ENCODE measurements at places on chromosomes 7 and 10.

- H3K4me1 ChIP-seq: no peaks in the 10 kb centered on the region
- H3K36me3 ChIP-seq: no peaks in the 10 kb centered on the region
- DNase-seq: no peak
- no peaks in the 10 kb centered on the region for H3K27me3 ChIP-seq
Observed at GRCh38 chr7:78562191-78562590, 763.6 kb downstream of the PHTF2 start.

DNA sequence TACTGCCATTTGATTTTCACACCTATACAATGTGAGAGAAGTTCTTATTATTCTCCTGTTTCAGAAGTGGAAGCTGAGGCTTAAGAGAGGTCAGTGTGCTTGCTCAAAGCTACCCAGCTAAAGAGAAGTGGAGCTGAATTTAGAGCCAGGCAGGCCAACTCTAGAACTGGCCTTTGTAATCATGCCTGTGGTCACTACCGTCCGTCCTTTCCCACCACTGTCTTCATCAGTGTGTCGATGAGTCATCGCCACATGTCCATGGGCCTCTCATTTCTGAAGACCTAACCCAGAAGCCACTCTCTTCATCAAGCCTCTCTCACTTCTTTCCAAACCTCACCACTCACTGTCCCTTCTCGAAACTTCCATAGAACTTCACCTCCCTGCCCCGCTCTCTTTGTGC lies 237.8 kb downstream of the KIAA1217 start:
- DNase-seq: no peak
- H3K4me3 ChIP-seq: no peak overlapping the region
- H3K4me1 ChIP-seq: peaks cover 38% of the 10 kb centered on the region
- H3K36me3 ChIP-seq: no peaks in the 10 kb centered on the region

GRCh38 chr7:91034459-91035368 lies 229.5 kb upstream of the FZD1 start:
- no peak overlapping the region for H3K27ac ChIP-seq
- DNase-seq: no peak
- no peaks in the 10 kb centered on the region for H3K27me3 ChIP-seq

- H3K4me1 ChIP-seq: peaks cover 44% of the 10 kb centered on the region
- H3K27ac ChIP-seq: no peak overlapping the region
- H3K27me3 ChIP-seq: no peaks in the 10 kb centered on the region
Observed at GRCh38 chr7:39644170-39644569, 20.8 kb downstream of the RALA start.

GRCh38 chr10:49748006-49748405 lies 14.1 kb downstream of the OGDHL start:
- peaks cover 3% of the 10 kb centered on the region for H3K27me3 ChIP-seq
- H3K27ac ChIP-seq: no peak overlapping the region
- H3K36me3 ChIP-seq: no peaks in the 10 kb centered on the region
- H3K4me3 ChIP-seq: no peak overlapping the region

- peaks cover 36% of the 10 kb centered on the region for H3K27me3 ChIP-seq
- no peak overlapping the region for H3K27ac ChIP-seq
- no peaks in the 10 kb centered on the region for H3K4me1 ChIP-seq
- H3K36me3 ChIP-seq: no peaks in the 10 kb centered on the region
- DNase-seq: no peak
Observed at GRCh38 chr7:117478836-117479224, 995 bp upstream of the CFTR start.

DNA sequence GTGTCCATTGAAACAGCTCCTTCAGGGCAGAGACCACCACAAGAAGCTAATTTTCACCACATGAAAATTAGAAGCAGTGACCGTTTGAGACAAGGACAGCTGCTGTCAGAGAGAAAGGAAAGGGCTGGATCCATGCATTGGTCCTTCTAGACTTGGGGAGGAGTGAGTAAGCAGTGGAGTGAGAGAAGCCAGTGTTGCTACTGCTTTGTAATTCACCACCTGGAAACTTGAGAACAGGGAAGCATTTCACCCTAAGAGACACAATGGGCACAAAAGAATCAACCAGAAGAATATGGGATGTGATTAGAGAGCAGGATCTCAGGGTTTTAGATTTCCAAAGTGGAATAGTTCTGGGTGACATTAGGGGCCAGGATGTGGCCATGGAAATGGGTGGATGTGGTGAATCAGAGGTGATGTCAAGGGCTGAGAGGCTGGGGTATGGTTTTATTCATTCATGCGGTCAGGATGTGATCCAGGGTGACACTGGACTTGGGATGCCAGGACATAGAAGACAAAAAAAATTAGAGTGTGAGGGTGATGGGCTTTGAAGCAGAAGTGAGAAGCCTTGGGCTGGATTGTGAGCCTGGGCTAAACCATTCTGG lies 61.6 kb downstream of the DENND11 start:
- H3K4me3 ChIP-seq: no peak overlapping the region
- no peak for DNase-seq
- peak overlapping the region; percentile 35 for H3K27ac ChIP-seq
- H3K27me3 ChIP-seq: no peaks in the 10 kb centered on the region
- H3K4me1 ChIP-seq: peaks cover 10% of the 10 kb centered on the region

- no peak for DNase-seq
- H3K4me1 ChIP-seq: peaks cover 4% of the 10 kb centered on the region
- H3K27me3 ChIP-seq: peaks cover 33% of the 10 kb centered on the region
- no peak overlapping the region for H3K4me3 ChIP-seq
- H3K36me3 ChIP-seq: peaks cover 2% of the 10 kb centered on the region
- H3K27ac ChIP-seq: no peak overlapping the region
Observed at GRCh38 chr10:10977978-10978377, 39.7 kb upstream of the CELF2 start.

- peak overlapping the region; percentile 20 for H3K27ac ChIP-seq
- DNase-seq: peak; percentile 31
- no peaks in the 10 kb centered on the region for H3K36me3 ChIP-seq
- peaks cover 10% of the 10 kb centered on the region for H3K4me1 ChIP-seq
- peak overlapping the region; percentile 13 for H3K4me3 ChIP-seq
- no peaks in the 10 kb centered on the region for H3K27me3 ChIP-seq
Observed at GRCh38 chr10:132684164-132684891, 101.6 kb downstream of the NKX6-2 start.

DNA sequence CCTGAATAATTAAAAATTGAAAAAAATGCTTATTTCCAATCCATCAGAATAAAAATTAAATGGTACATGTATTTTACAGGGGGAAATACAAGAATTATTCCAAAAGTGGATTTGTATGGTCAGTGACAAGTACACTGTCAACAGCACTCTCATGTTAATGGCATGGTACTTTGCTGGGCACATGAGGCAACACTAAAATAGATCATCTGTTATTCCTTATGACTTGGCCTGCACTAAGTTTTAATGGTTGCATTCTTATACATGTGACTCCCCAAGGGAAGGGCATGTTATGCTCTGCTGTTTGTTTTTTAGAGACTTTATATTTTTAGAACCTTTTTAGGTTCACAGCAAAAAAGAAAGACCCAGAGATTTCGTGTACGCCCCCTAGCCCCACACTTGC lies 128.3 kb downstream of the CPEB3 start:
- H3K4me3 ChIP-seq: no peak overlapping the region
- H3K27ac ChIP-seq: no peak overlapping the region
- no peaks in the 10 kb centered on the region for H3K4me1 ChIP-seq
- H3K36me3 ChIP-seq: peaks cover 5% of the 10 kb centered on the region

DNA sequence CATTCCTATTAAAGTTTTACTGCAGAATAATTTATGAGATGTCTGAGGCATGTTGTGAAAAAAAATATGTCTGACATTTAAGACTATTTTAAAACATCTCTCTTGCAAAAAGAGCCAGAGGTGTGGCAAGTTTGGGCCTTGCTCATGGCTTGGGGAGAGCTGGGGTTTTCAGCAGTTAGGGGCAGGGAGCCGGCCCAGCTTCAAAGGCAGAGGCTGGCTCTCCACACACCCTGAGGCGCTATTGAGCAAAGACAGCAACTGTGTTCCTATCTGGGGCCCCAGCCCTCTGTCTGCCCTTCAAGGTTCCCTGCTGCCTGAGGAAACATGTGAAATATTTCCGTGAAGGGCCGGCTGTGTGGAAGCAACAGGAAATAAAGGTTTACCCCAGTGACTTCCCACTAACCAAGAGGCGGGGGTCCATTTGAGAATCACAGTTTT lies 94.0 kb downstream of the SORBS1 start:
- no peaks in the 10 kb centered on the region for H3K36me3 ChIP-seq
- H3K4me1 ChIP-seq: no peaks in the 10 kb centered on the region
- no peak overlapping the region for H3K4me3 ChIP-seq
- H3K27ac ChIP-seq: no peak overlapping the region
- DNase-seq: no peak
- peaks cover 11% of the 10 kb centered on the region for H3K27me3 ChIP-seq

DNA sequence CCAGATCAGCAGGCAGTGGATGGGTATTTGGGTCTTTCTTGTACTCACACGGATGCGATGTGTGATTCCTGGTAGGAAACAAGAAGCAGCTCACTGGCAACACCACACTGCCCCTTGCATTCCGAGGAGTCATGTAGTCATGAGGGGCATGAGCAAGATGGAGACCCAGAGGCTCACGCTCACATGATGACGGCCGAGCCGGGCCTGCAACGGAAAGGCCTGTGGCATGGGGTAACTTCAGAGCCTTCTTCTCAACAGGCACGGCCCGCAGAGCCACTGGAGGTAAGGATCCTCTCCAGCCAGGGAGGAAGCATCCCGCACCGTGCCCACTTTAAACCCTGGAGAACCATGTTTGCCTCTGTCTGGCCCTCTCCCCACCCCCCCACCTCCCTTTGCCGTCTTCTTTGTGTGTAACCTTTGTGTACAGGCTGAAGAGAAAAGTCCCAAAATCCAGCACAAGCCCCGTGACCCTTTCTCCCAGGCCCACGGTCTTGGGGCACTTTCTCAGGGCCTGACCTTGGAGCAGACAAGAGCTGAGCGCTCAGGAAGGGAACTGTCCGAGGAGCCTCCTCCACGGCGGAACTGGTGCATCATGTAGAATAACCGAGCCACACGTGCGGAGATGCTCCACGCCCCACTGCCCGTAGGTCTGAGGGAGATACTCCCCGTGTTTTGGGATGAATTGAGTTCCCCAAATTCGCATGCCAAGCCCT lies 516.4 kb downstream of the DNAJB6 start:
- no peak overlapping the region for H3K27ac ChIP-seq
- no peaks in the 10 kb centered on the region for H3K27me3 ChIP-seq
- no peak overlapping the region for H3K4me3 ChIP-seq
- no peaks in the 10 kb centered on the region for H3K36me3 ChIP-seq
- no peak for DNase-seq

- DNase-seq: no peak
- no peaks in the 10 kb centered on the region for H3K36me3 ChIP-seq
- H3K4me1 ChIP-seq: no peaks in the 10 kb centered on the region
- H3K4me3 ChIP-seq: no peak overlapping the region
- H3K27ac ChIP-seq: no peak overlapping the region
Observed at GRCh38 chr7:71131256-71132126, 453 bp upstream of the GALNT17 start.

- no peaks in the 10 kb centered on the region for H3K4me1 ChIP-seq
- H3K27me3 ChIP-seq: peaks cover 42% of the 10 kb centered on the region
- H3K36me3 ChIP-seq: no peaks in the 10 kb centered on the region
- no peak overlapping the region for H3K4me3 ChIP-seq
Observed at GRCh38 chr7:157675427-157675927, 338.7 kb downstream of the DNAJB6 start.

- no peak for DNase-seq
- H3K4me3 ChIP-seq: no peak overlapping the region
- no peaks in the 10 kb centered on the region for H3K27me3 ChIP-seq
Observed at GRCh38 chr10:6247041-6247712, 44.4 kb downstream of the PFKFB3 start.

GRCh38 chr7:73353243-73353642 lies 25.3 kb downstream of the FKBP6 start:
- peaks cover 2% of the 10 kb centered on the region for H3K27me3 ChIP-seq
- no peak for DNase-seq
- no peaks in the 10 kb centered on the region for H3K36me3 ChIP-seq
- H3K27ac ChIP-seq: no peak overlapping the region
- no peak overlapping the region for H3K4me3 ChIP-seq
- no peaks in the 10 kb centered on the region for H3K4me1 ChIP-seq

DNA sequence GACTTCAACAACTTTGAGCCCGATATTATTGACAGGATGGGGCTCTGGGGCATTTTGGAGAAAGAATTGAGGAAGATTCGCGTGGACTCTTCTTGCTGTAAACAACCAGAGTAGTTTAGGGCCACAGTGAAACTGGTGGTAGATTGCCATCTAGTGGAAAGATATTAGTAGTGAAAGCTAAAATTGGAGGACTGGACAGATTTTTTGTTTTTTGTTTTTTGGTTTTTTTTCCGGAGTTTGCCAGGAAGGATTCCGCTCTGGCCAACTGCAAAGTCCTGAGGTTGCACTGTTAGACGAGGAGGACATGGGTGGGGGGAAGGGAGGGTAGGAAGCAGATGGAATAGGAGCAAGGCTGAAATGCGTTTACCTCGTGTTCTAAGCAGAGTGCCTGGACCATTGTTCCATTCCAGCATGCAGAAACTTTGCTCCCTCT lies 11.7 kb downstream of the NOBOX start:
- DNase-seq: peak; percentile 7
- no peaks in the 10 kb centered on the region for H3K36me3 ChIP-seq
- peaks cover 2% of the 10 kb centered on the region for H3K27me3 ChIP-seq
- no peak overlapping the region for H3K4me3 ChIP-seq
- H3K27ac ChIP-seq: no peak overlapping the region
- H3K4me1 ChIP-seq: peaks cover 4% of the 10 kb centered on the region

DNA sequence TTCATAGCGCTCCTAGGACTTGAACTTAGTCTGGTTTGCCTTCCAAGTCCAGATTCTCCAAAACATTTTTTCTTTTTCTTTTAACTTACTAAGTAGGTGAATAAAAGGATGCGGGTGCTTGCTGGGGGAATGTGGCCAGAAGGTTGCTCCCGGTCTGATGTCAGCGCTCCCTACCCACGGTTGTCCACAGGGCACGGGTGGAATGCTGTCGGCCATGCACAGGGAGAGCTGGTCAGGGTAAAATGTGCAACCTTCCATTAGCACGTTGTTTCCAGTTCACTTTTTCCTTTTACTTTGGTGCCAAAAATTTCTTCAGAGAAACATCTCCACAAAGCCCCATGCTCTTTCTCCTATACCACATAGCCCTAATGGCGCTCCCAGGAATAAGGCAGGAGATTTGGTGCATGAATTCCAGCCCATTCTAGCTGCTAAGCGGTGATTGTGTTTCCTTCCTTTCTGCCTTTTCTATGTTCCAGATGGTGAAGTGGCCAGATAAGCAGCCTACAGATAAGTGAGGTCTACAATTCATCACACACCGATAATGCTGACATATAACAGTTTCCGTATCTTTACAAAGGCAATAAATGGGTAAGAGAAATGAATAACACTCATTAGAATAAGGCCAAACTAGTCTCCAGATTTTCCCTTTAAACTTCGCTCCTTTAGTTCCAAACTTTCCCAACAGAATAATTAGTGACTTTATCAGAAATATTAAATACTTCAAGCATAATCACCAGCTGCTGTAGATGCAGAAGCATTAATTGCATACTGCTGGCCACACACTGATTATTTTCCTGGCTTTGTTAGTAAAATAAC lies 138.3 kb upstream of the FGFR2 start:
- no peak overlapping the region for H3K4me3 ChIP-seq
- H3K36me3 ChIP-seq: peaks cover 4% of the 10 kb centered on the region
- H3K4me1 ChIP-seq: peaks cover 5% of the 10 kb centered on the region
- DNase-seq: no peak

GRCh38 chr10:16843252-16843870 lies 26.1 kb upstream of the RSU1 start:
- DNase-seq: no peak
- no peaks in the 10 kb centered on the region for H3K36me3 ChIP-seq
- no peak overlapping the region for H3K4me3 ChIP-seq
- H3K4me1 ChIP-seq: no peaks in the 10 kb centered on the region
- peaks cover 2% of the 10 kb centered on the region for H3K27me3 ChIP-seq
- no peak overlapping the region for H3K27ac ChIP-seq

GRCh38 chr10:71393841-71394475 lies 2.8 kb upstream of the CDH23 start:
- no peaks in the 10 kb centered on the region for H3K4me1 ChIP-seq
- no peak overlapping the region for H3K4me3 ChIP-seq
- peaks cover 54% of the 10 kb centered on the region for H3K27me3 ChIP-seq
